ENCODE measurements at places on chromosomes 2 and 18. TPM values are rescaled to one million over a fixed set of nuclear protein-coding genes. Genes with fewer than 3 reads are reported as not detected.

DNA sequence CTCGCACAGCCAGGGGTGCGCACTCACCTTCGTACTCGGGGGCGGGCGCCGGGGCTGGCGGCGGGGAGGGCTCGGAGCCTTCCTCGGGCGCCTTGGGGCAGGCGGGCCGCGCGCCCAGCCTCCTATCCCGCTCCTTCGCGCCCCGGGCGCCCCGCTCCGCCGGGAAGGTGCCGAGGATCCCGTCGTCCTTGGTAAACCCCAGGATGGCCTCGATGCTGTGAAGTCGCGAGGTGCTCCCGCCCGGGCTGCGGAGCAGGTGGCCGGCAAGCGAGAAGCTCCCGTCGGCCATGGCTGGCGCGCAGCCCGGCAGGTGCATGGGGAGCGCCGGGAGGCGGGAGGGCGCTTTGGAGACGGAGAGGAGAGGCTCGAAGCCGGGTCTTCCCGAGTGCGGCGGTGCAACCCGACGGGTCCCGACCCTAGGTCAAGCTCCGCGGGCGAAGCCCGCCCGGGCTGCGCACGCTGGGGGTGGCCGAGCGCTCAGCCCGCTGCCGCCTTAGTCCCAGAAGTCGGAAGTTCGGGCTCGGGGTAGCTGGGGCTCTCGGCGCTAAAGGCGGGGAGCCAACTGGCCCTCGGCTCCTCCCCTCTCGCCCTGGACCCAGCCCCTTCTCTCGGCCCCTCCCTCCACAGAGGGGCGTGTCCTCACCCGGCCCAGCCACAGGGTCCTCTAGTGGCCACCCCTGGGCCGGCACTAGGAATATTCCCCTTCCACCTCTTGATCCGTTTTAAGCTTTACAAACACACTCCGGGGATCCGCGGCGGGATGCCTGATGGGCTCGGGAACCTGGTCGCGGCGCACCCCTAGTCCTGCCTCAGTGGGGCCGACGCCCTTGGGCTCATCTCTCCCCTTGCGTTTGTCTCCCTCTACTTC lies at the start of gene RAX:
Gene RAX (minus strand): TSS at position 564 of the 868 bp plus-strand sequence. CDS start 248 bp downstream, at position 316.
- peak; percentile 38 for DNase-seq
- H3K4me3 ChIP-seq = peak within 1 kb of the TSS; percentile 37
- H3K4me1 ChIP-seq = peaks cover 20% of the 10 kb centered on the region
- no peaks in the 10 kb centered on the region for H3K36me3 ChIP-seq

DNA sequence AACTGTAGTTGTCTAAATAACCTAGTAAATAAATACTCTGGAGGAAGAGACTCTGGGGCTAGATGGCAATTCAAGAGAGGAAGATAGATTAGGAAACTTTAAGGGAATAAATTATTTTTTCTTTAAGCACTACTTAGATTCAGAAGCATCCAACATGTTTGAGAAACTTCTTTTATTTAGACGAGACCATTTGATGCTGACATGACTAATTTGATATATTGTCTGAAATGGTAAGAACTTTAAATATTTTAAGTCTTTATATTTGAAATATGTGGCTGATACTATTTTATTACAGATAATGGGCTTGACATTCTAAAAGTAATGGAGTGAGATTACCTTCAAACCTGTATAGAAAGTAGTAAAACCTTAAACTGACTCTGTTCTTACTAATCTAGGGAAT lies 36.4 kb downstream of the PPIG start:
- no peak overlapping the region for H3K27ac ChIP-seq
- no peak overlapping the region for H3K4me3 ChIP-seq
- H3K36me3 ChIP-seq = peaks cover 62% of the 10 kb centered on the region
- peaks cover 24% of the 10 kb centered on the region for H3K4me1 ChIP-seq
- H3K27me3 ChIP-seq = no peaks in the 10 kb centered on the region
- DNase-seq = no peak

DNA sequence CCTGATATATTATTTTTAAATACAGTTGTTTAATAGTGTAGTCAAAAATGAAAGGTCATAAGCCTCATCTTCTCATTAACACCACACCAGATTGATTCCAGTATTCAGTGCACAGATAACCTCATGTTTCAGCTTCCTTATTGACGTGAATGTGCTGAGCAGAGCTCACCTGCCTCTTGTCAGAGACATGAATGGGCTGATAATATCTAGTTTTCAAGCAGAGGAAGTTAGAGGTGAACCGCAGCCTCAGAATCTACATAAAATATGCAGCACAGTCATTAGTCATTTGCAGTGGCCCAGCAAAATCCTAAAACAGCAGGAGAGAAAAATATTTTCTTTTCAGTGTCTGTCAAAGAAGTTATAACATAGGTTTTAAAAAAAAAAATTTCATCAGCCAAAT lies 216.2 kb downstream of the GBX2 start:
- no peaks in the 10 kb centered on the region for H3K36me3 ChIP-seq
- H3K4me1 ChIP-seq = peaks cover 15% of the 10 kb centered on the region
- DNase-seq = peak; percentile 70
- H3K4me3 ChIP-seq = no peak overlapping the region
- H3K27ac ChIP-seq = no peak overlapping the region

The CREG2 gene
- total RNA-seq = not detected

The EVA1A gene
- 0.43 TPM for total RNA-seq

The SERPINB3 gene
- total RNA-seq = not detected

DNA sequence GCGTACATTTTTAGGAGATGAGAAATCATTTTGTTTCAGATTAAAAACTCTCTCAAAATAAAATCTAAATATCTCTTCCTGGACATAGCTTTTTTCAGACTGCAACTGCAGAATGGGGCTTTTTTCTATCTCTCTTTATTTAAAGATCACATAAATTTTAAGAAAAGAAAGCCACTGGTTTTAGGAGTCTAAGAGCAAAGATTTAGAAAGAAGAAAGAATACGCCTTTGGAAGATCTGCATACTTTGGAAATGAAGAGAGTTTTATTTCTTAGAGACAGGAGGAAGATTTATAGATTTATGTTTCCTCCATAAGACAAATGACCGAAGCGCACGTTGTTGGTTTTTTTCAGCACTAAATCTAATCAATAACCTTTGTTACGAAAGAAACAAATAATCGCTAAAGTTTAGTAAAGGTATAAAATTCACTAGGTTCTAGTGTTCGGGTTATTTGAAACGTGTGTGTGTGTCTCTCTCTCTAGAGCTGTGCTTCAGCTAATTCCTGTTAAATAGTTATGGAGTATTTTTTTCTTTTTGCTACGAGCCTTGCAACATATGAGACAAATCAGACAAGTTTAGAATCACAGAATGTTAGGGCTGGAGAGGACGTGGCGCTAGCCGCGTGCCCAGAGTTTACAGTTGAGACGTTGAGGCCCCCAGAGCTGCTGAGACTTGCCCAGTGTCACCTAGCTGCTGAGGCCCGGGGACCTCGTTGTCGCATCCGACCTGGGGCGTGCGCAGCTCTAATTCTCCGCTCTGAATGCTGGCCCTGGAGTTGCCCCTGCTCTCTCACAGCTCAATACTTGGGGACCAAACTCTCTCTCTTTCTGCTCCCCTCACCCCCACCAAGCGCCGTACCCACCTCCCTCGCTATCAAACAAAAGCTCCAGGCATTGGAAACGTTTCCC lies 69.9 kb downstream of the CTAGE1 start:
- peak overlapping the region; percentile 78 for H3K4me3 ChIP-seq
- peak; percentile 50 for DNase-seq
- peaks cover 48% of the 10 kb centered on the region for H3K4me1 ChIP-seq
- H3K27ac ChIP-seq = peak overlapping the region; percentile 90
- H3K36me3 ChIP-seq = no peaks in the 10 kb centered on the region

GRCh38 chr2:62196278-62196901 lies 475 bp downstream of the B3GNT2 start:
- H3K36me3 ChIP-seq = peaks cover 28% of the 10 kb centered on the region
- DNase-seq = peak; percentile 70
- H3K27ac ChIP-seq = peak overlapping the region; percentile 95
- peaks cover 30% of the 10 kb centered on the region for H3K4me1 ChIP-seq
- peak overlapping the region; percentile 96 for H3K4me3 ChIP-seq

GRCh38 chr2:202758604-202759003 lies 113.0 kb downstream of the ICA1L start:
- no peaks in the 10 kb centered on the region for H3K27me3 ChIP-seq
- H3K4me1 ChIP-seq = peaks cover 40% of the 10 kb centered on the region
- DNase-seq = no peak
- H3K36me3 ChIP-seq = peaks cover 44% of the 10 kb centered on the region
- no peak overlapping the region for H3K4me3 ChIP-seq

DNA sequence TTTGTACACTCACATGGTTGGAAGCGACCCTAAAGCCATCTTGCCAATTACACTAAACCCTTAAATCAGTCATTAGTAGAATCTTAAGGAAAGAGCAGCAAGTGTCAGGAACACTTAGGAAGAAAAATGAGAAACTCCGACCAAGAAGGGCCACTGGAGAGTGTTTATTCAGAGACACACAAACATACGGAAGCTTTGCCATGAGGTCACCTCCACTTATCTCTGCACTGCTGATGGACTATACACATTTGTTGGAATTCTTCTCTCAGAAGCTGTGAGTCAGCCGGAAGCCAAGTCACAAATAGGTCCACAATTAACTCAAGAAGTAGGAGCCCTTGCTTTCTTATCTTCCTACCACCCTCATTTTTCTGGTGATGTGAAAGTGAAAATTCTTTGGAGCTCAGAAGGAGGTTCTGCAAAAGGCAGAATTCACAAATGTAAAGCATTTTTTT lies 21.6 kb downstream of the BMP10 start:
- H3K27ac ChIP-seq = no peak overlapping the region
- no peaks in the 10 kb centered on the region for H3K4me1 ChIP-seq
- peaks cover 11% of the 10 kb centered on the region for H3K27me3 ChIP-seq
- H3K4me3 ChIP-seq = no peak overlapping the region
- DNase-seq = no peak

The ARHGEF4 gene
- 4.3 TPM for total RNA-seq

The SPRED2 gene
- 6.7 TPM for total RNA-seq

DNA sequence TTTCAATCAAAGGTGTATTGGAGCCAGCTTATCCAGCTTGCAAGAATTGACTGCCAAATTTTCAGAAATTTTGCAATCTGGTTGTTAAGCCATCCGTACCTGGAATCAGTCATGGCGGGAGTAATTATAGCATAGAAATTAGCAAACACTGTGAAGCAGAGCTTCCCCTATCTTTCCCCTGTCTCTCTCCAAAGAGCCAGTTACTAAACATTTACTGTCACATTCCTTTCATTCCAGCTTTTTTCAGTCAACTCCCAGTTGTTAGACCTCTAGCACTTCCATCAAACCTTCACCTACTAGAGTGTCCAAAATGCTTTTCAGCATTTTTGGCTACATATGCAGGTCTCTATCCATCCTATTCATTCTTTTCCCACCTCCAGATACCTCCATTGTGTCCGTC lies 137.4 kb downstream of the MC4R start:
- no peaks in the 10 kb centered on the region for H3K27me3 ChIP-seq
- H3K4me1 ChIP-seq = no peaks in the 10 kb centered on the region
- no peak overlapping the region for H3K27ac ChIP-seq
- no peak overlapping the region for H3K4me3 ChIP-seq
- no peaks in the 10 kb centered on the region for H3K36me3 ChIP-seq

DNA sequence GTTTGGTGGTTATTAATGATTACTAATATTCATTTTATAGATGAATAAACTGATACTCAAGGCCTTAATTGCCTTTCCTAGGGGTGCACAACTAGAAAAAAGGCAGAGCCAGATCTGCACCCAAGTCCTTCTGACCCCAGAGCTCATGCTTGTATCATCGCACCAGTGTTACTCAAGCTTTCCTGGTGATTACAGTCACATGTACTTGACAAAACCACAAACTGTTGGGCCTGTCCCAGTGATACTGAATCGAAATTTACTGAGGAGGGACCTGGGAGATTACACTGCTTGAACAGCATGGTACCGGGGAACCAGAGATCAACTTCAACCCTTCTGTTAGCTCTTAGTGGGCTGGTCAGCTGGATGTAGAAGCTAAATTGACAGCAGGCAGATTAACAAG lies 33.7 kb downstream of the FASTKD2 start:
- no peak for DNase-seq
- no peak overlapping the region for H3K4me3 ChIP-seq
- no peaks in the 10 kb centered on the region for H3K27me3 ChIP-seq

GRCh38 chr2:172702451-172702850 lies 33.2 kb upstream of the RAPGEF4 start:
- no peak for DNase-seq
- no peak overlapping the region for H3K4me3 ChIP-seq
- H3K36me3 ChIP-seq = no peaks in the 10 kb centered on the region
- H3K27ac ChIP-seq = no peak overlapping the region

DNA sequence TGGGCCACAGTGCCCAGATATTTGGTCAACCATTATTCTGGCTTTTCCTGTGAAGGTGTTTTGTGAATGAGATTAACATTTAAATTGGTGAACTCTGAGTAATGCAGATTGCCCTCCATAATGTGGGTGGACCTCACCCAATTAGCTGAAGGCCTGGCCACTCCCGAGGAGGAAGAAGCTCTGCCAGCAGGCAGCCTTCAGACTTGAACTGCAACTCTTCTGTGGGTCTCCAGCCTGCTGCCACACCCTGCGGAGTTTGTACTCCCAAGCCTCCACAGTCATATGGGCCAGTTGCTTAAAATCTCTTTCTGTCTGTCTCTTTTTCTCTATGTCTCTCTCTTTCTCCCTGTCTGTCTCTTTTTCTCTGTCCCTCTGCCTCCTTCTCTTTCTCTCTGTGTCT lies 262.7 kb downstream of the MYCN start:
- H3K36me3 ChIP-seq = no peaks in the 10 kb centered on the region
- DNase-seq = no peak
- H3K4me1 ChIP-seq = no peaks in the 10 kb centered on the region
- H3K27ac ChIP-seq = no peak overlapping the region
- no peak overlapping the region for H3K4me3 ChIP-seq

DNA sequence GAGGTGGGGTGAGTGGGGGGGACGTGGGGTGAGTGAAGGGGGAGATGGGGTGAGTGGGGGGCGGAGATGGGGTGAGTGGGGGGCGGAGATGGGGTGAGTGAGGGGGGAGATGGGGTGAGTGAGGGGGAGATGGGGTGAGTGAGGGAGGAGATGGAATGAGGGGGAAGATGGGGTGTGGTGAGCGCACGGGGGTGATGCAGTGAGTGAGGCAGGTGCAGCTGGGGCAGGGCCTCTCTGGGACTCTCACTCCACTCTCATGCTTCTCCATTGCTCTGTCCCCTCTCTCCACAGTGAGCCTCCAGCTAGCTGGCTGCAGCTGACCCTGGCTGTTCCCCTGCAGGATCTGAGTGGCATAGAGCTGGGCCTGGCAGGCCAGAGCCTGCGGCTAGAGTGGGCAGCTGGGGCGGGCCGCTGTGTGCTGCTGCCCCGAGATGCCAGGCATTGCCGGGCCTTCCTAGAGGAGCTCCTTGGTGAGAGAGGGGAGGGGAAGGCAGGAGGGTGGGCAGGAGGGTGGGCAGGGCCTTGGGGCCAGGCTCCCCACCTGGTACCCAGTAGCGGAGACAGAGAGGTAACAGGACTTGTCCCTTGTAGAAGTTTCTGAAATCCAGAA lies 13.9 kb upstream of the SLC4A3 start:
- H3K27ac ChIP-seq = no peak overlapping the region
- peaks cover 15% of the 10 kb centered on the region for H3K4me1 ChIP-seq
- DNase-seq = no peak
- H3K27me3 ChIP-seq = no peaks in the 10 kb centered on the region
- H3K4me3 ChIP-seq = no peak overlapping the region

DNA sequence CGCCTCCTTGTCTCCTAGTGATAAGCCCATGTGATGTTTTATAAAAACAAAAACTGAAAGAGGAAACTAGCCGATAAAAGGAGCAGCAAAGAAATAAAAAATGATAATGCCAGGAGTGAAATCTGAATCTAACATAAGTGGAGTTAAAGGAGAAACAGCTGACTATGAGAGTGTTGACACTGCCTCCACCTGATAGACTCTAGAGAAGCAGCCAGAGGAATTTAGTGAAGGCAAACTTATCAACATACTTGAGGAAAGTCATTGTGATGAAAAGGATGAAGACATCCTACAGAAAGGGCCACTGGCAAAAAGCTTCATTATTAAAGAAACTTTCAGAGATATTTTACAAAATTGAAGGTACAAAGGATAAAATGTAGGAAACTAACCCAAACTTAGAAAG lies 1.9 kb downstream of the M1AP start:
- peaks cover 2% of the 10 kb centered on the region for H3K4me1 ChIP-seq
- no peak overlapping the region for H3K4me3 ChIP-seq
- no peaks in the 10 kb centered on the region for H3K36me3 ChIP-seq
- H3K27ac ChIP-seq = no peak overlapping the region
- H3K27me3 ChIP-seq = peaks cover 19% of the 10 kb centered on the region

The ITGA6 gene
- 8.4 TPM for total RNA-seq

All from activated CD8-positive, alpha-beta T cell treated with anti-CD3 and anti-CD28 coated beads for 36 hours (primary cell).